ENCODE measurements at places on chromosomes 5 and 9.

DNA sequence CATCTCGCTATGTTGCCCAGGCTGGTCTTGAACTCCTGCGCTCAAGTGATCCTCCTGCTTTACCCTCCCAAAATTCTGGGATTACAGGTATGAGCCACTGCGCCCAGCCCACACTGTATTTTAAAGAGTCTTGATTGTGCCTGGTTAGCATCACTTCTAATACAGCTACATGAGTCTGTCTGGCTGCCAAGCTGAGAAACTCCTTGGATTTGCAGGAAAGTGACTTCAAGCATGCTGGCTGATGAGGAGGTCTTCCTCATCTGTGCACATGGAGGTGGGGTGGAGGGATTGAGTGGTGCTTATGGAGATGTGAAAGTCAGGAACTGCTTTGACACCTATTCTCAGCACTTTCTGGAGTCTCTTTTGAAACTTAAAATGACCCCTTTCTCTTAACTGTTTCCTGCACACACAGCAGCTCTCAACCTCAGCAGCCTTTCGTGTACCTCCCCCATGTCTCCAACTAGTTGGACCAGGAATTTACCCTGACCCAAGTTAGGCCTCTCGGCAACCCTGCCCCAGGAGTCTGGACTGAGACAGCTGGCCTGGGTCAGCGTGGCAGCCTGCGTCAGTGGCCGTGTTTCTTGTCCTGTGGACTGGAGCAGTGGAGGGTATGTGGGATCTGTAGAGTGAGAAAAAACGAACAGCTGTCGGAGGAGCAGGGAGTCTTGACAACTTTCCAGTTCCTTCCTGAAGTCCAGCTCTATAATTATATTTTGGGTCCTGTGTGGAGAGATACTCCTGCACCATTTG is 72.5 kb downstream of the ACER2 start:
- no peak for DNase-seq

DNA sequence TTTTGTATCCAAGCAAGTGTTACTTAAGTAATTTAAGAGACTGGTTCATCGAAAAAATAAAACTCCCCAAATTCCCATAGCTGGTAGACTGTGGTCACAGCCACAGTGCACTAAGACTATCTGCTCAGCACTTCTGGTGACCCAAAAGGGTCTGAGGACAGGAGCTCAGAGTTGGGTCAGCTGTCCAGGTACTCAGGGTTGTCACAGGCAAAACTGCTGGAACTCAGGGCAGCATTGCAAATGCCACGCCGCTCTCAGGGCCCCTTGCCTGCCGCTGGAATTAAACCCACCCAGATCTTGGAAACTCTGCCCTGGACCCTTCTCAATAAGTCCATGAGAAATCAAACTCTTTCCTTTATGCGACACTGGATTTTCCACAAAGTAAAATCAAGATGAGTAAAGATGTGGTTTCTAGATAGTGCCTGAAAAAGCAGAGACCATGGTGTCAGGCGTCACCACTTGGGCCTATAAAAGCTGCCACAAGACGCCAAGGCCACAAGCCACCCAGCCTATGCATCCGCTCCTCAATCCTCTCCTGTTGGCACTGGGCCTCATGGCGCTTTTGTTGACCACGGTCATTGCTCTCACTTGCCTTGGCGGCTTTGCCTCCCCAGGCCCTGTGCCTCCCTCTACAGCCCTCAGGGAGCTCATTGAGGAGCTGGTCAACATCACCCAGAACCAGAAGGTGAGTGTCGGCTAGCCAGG is at the start of gene IL13:
Gene IL13, plus strand, starts transcription at position 498 of the 705 bp plus-strand sequence. Its CDS starts 14 bp downstream, at position 512.
- no peak for DNase-seq

DNA sequence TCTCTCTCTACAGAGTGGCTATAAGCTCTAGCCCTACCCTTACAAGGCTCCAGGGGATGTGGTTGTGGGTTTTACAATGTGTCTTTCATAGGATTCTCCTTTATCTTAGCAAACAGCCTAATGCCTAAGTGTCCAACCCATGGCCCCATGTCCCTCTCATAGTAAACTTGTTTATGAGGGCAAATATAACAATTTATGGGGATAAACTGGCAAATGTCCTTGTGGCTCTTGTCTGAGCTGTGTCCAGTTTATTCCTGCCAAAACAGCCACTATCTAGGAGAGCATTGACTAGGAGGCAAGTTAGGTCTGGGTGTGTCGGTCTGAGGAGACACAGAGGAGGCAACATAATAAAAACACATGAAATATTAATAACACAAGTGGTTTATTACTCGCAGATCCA is 335.1 kb downstream of the IZUMO3 start:
- no peak for DNase-seq

GRCh38 chr9:88258601-88259000 is 120.3 kb upstream of the SPATA31C2 start:
- no peak for DNase-seq

DNA sequence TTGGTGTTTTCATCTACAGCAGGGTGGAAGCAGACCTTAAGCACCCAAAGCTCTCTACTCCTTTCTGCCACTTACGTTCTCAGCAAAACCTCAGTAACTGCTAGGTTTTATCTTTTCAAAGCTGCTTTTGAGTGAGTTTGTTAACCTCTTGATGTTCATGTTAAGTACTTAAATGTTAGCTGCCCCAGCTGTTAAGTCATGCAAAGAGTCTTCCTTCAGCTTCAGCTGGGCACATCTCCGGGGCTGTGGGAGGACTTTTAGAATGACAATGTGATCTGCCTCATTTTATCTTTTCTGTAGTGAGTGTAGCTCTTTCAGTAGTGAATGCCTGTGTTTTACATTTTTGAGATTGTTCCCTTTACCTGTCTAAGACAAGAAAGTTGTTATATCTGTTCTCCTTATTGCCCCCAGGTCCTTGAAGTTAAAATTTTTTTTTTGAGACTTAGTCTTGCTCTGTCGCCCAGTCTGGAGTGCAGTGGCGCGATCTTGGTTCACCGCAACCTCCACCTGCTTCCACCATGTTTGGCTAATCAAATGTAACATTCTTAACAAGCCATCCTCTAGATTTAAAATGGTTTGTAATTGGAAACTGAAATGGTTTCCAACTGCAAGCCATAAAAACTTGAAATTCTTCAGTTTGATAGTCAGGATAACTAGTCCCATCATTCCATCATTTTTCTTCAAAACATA is 19.6 kb downstream of the KDM4C start:
- no peak for DNase-seq

GRCh38 chr5:177109810-177110209 is 23.1 kb downstream of the FGFR4 start:
- no peak for DNase-seq

DNA sequence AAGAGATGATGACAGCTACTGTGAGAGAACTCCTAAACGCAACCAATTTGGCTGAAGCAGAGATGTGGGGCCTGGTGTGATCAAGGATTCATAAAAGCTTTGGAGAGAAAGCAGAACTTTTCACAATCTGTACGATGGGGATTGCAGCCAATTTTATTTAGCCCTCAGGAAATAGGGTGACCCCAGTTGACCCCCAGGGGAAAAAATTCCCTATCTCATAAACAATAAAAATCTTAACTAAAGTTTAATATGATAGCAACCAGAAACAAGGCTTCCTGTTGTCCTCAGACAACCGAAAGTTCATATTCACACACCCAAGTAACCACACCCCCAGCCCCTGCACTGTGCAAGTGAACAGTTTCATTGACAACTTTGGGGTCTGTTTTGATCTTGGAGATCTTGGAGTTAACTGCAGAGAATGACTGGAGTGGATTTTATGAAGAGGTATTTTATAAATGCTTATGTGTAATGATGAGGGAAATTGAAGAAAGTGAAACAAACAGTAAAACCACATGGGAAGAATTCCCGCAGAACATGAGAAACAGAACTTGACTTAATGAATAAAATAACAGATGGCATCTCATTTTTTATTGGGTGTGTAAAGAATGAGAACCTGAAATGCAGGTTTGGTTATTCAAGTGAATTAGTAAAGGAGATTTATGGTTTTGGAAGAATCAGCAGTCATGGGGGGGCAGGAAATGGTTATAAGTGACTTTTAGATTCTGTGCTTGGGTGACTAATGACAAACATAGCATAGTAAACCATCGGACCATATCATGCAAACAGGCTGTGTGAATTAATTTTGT is 94.5 kb downstream of the PDE4D start:
- DNase-seq: no peak

GRCh38 chr5:15431923-15432322 is 68.1 kb upstream of the FBXL7 start:
- DNase-seq: no peak

DNA sequence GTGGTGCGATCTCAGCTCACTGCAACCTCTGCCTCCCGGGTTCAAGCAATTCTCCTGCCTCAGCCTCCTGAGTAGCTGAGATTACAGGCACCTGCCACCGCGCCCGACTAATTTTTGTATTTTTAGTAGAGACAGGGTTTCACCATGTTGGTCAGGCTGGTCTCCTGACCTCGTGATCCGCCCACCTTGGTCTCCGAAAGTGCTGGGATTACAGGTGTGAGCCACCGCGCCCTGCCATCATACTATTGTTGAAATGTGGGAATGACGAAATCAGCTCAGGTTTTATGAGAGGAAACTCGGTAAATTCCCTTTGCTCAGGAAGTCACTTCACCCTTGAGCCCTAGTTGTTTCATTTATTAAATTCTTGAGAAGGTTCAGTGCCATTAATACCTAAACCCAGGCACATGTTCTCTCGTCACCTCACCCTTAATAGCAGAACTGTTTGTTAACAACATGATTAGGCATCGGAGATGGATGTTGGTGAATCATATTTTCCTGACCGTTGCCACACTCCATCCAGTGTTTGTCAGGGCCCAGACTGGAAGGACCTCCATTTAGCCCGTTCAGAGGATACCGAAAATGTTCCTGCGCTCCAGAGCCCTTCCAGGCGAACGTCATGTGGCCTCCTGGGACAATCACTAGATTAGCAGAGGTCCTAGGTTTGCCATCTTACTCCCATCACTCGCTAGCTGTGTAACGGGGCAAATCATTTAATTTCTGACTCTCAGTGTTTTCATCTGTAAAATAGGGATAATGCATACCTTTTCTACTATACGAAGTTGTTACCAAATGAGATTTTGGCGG is 20.0 kb upstream of the CREBRF start:
- DNase-seq: no peak

GRCh38 chr5:58187432-58188261 is 272.2 kb downstream of the PLK2 start:
- DNase-seq: no peak

DNA sequence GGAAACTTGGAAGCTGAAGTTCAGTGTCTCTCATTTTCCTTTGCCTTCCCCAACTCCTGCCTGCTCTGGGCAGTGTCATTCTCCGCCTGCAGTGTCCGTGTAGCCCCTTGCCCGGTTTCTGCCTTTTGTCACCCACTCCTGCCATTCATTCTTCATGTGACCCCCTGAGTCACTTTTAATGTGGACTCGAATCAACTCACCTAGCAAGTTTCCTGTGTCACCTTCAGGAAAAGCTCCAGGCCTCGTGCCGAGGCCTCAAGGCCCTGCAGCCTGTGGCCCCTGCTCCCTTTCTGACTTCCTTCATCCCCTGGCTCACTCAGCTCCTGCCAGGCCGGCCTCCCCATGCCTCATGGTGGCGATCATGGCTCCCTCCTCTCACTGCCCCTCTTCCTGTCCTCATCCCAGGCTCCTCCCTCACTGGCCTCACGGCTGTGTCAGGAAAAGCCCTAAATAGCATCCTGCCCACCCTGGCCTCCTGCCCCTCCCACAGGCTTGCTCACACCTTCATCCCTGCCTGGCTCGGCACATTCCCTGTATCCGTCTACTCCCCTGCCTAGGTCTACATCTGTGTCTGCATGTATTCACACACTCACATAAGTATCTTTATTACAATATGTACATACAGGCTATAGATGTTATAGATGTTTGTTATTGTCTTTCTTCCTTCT is 294.9 kb downstream of the MED10 start:
- DNase-seq: no peak

Measured in activated T-helper 2 cell treated with anti-CD3 and anti-CD28 coated beads, Interferon-gamma antibody, Interleukin-2, Interleukin-4, amounts not matched to agents 10 μg/mL and 5 μg/mL and 100 μg/mL, durations not matched to agents 14 hours and 24 hours and 36 hours (primary cell).